Keratinocyte (primary cell): ENCODE measurements at places on chromosomes 6 and 20. TPM values are rescaled to one million over a fixed set of nuclear protein-coding genes. Genes with fewer than 3 reads are reported as not detected.

DACT2 gene
- 0.09 to 0.19 TPM (median 0.15 TPM) in 3 replicates for polyA plus RNA-seq

MED23 gene
- polyA plus RNA-seq, result 13.9 to 24.9 TPM (median 22.4 TPM) in 3 replicates

DNA sequence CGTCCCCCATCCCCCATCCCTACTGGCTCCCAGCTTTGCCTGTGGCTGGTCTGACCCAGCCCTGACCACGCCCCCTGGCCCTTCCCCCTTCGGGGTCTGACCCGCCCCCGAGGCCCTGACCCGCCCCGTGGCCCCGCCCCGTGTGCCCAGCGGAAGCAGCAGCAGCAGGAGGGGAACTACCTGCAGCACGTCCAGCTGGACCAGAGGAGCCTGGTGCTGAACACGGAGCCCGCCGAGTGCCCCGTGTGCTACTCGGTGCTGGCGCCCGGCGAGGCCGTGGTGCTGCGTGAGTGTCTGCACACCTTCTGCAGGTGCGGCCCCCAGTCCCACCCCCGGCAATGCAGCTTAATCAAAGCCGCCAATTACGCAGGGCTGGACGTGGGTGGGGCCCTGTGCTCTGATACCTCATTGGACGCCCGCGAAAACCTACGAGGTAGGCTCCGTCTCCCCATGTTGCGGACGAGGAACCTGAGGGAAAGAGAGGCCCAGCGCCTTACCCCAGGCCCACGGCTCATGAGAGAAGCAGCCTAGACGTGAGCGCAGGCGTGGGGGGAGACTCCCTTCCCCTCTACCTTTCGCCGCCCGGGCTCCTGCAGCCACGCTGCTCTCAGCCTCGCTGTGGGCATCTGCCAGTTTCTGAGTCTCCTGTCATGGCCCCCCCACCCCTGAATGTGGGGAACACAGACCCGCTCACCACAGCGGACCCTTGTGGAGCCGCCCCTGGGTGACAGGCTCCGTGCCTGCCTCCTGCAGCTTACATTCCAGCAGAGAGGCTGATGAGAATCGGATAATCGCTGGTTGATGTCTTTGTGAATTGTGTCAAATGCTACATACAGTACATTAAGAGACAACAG lies 12.8 kb downstream of the RBCK1 start:
- no peaks in the 10 kb centered on the region for H3K27me3 ChIP-seq
- H3K36me3 ChIP-seq, result peaks cover 42% of the 10 kb centered on the region
- no peak overlapping the region for H3K27ac ChIP-seq
- no peak overlapping the region for H3K4me3 ChIP-seq

SYCP2 gene
- polyA plus RNA-seq, result 0.05 to 0.12 TPM (median 0.07 TPM) in 3 replicates

DNA sequence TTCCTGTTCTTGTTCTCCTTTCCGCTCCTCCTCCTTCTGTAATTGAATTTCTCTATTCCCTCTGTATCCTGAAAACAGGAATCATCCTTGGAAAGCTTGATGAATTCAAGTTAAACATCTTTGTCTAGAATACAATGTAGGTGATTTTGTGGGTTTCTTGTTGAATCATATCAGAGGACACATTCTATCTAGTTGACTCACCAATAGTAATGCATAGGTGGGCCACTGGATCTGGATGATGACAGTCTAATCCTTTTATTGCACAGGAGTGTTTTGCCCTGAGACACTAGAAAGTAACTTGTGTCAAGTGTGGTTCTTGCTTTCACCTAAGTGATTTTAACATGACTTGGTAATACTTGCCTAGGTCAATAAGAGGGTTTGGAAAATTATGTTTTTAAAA lies 164.3 kb downstream of the RFPL4B start:
- H3K27me3 ChIP-seq, result no peaks in the 10 kb centered on the region
- no peak overlapping the region for H3K4me3 ChIP-seq
- peaks cover 5% of the 10 kb centered on the region for H3K4me1 ChIP-seq
- H3K27ac ChIP-seq, result no peak overlapping the region
